ENCODE measurements at places on chromosomes 1 and 21. TPM values are rescaled to one million over a fixed set of nuclear protein-coding genes. Genes with fewer than 3 reads are reported as not detected.

Gene KLHDC9
- total RNA-seq: 0.52 TPM

DNA sequence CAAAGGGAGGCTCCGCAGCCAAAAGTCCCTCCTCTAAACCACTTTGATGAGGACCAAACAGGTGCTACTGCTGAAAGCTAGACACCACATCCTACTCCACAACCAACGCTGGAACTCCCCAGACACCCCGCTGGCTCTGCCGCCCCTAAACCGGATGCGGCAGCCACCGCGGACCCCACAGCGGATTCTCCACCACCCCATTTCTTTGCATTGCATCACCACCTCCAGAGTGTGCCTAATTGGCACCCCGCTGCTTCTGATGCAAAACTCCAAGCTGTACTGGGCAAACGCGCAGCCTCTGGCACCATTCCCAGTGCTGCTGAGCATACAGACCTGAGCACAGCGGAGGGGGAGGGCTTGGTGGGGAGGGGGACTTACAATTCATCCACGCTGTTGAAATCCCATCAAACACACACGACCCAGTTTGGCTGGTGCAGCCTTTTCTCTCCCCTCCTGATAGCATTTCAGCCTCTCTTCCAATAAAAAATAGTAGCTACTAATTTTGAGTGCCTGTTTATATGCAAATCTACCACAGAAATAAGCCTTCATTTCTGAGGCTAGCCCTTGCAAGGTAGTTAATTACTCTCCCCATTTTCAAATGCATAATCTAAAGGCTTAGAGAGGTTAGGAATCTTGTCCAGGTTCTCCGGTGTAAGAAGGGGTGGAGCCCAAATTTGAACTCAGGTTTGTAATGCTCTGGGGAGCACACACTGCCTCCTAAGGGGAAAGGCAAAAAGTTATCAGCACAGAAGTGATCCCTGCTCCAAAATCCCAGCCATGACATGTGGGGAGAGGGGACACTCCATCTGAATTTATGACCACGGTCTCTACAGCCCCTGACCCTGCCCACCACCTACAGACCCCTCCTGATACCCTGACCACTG lies 12.2 kb upstream of the RGS16 start:
- DNase-seq: peak; percentile 93

DNA sequence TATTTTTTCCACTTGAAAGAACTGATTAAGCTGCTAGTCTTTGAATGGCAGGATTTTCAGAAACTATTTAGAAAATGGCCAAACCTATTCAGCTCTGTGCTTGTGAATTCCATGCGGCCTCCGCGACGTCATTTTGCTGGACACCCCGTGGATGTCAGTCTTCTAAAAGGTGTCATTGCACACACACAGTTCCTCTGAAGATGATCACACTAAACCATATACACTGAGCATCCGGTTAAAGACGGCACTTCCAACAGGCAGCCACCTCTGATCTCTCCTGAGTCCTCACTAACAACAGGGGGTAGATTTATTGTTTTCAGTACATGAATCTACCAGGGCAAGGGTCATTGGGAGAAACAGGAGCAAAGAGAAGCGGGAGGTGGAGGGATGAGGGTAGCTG lies 9.1 kb downstream of the CFAP74 start:
- DNase-seq: no peak

- DNase-seq: peak; percentile 94
Observed at GRCh38 chr1:2199042-2199810, 4.7 kb upstream of the FAAP20 start.

DNA sequence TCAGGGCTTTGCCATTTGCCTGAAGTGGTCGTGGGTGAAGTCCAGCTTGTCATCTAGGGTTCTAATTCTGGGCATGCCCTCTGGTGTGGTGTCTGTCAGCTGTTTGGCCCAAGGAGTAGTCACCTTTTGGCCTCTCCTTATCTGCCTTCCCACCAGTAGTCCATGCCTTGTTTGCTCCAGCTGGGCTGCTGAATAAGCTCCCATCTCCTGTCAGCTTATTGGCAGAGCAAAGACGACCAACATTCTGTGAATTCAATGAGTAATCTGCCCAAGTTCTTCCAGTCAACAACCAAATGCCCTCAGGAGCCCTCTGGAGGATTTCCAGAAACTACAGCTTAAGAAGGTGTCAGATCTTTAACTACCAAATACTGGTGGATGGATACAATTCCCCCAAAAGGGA lies 7.0 kb downstream of the BCAN start:
- no peak for DNase-seq

DNA sequence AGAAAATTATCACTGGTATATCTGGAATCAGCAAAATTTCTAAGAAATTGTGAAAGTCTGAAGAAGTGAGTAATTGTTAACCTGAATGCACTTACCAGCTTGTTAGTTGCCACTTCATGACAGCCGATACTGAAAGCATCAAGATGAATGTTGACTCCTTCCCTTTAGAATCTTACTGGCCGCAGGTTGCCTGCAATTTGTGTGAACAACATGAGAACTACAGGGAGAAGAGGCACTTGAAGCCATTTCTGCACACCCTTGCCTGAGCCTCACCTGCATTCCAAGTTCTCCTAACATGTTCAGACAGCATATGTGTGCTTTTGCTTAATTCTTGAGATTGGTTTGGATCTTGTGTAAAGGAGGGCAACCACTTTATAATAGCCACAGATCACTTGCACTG lies 59.2 kb upstream of the SSX2IP start:
- DNase-seq: no peak
